ENCODE measurements at places on chromosomes 12 and 14.
A peak's percentile ranks its signal among the peaks of the same experiment; 100 is the strongest.

GRCh38 chr12:19518209-19518608, 78.9 kb downstream of the AEBP2 start:
- DNase-seq = no peak

DNA sequence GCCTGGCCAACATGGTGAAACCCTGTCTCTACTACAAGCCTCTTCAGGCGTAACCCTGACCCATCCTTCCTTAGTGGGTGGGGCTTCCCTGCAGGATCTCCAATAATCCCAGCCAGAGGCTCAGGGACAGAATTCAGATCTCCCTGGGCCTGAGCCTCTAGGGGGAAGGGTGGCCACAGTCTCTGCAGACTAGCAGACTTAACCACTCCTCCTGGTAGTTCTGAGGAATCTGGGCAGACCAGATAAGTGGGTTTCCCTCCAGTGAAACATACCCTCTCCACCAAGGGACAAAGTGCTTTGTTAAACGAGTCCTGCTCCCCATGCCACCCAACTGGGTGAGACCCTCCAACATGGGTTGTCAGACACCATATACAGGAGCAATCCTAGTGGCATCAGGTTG, 36.6 kb upstream of the TRIM9 start:
- DNase-seq = no peak

DNA sequence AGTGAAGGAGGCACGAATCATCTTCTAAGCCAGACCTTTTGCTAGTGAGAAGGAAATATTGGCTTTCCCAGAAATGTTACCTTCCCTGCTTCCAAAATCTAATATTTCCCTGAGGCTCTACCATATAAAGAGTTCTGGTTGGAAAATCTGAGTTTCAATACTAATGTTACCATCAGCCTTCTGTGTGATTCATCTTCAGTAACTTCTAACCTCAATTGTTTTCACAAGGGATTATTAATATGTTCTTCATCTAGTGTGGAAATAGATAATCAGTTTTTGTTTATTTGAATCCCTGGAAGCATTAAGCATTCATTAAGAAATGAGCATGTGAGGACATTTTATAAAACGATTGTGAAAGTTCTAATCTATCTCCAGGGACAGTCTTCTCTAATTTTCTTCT, 720.9 kb downstream of the AACS start:
- no peak for DNase-seq

GRCh38 chr14:22482085-22482694, 106.8 kb downstream of the DAD1 start:
- DNase-seq = no peak

DNA sequence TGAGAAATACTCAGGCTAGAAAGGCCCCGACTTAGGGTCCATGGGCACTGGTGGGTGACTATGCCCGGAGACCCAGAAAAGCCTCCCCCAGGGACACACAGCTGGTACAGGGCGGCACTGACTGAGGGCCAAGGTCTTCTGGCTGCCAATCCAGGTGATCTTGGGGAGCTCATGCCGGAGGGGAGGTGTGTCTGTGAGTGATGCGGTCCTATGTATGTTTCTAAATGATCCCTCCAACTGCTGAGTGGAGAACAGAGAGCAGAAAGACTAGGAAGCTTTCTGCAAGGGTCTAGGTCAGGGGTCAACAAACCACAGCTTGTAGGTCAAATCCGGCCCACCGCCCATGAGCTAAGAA, 391 bp downstream of the SERPINA4 start:
- DNase-seq = no peak

- DNase-seq = peak; percentile 95
These were observed 155.6 kb downstream of the SLC6A15 start for GRCh38 chr12:84756961-84757360.

GRCh38 chr12:69298947-69299346, 49.2 kb upstream of the LYZ start:
- no peak for DNase-seq

GRCh38 chr14:105945896-105946295, 419.5 kb downstream of the TMEM121 start:
- DNase-seq = no peak

GRCh38 chr12:31931796-31932715, 27.2 kb upstream of the RESF1 start:
- DNase-seq = no peak

GRCh38 chr12:79333144-79333543, 357.6 kb downstream of the PAWR start:
- no peak for DNase-seq

GRCh38 chr12:85784096-85784720, 52.0 kb downstream of the RASSF9 start:
- peak; percentile 61 for DNase-seq

GRCh38 chr12:39464976-39465695, 22.2 kb upstream of the KIF21A start:
- DNase-seq = no peak

DNA sequence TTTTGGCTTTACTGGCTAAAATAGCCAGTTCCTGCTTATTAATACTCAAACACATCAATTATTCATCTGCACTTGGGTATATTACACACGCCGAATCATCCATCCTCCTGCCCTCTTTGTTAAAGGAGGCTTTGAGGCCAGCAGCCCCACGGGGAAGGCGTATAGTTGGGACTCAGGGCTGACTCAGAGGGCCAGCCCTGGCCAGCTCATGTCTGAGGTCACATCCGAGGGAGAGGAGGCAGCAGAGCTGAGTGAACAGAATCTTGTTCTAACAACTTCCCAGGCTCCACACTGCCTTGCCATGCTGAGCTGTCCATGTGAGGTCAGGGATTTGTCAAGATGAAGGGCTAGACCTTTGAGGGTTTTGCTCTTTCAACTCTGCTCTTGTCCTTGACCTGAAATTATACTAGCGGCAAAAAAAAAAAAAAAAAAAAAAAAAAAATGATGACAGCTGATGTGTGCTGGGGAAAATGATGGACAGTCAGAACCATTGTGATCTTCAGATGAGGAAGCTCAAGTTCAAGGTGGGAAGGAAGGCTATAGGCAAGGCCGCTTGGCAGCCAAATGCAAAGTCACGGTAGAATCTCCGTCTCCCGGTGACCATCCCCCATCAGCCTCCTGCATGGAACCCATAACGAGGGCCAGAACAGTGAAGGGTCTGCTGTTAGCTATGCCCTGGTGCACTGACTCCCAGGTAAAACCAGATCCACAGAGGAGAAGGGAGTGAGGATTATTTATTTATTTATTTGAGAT, 12.5 kb upstream of the MARK3 start:
- peak; percentile 87 for DNase-seq

- no peak for DNase-seq
These were observed 97.9 kb upstream of the SOX5 start for GRCh38 chr12:24047326-24047725.

DNA sequence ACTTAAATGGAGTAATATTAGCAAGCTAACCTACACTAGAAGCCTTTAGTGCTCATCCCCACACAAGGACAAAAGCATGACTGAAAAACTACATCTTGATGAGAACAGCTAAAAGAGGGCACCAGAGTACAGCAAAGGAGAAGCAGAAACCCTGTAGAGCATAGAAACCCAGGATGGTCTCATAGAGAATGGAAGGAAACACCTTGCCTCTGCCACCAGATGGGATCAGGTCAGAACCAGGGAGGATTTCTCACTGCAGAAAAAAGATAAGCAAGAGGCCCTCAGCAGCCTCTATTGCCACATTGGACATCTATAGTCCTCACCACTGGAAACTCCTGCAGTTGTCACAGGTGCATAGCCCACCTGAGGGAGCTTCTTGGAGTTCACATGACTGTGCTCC, 13.6 kb upstream of the ZNF705A start:
- no peak for DNase-seq

DNA sequence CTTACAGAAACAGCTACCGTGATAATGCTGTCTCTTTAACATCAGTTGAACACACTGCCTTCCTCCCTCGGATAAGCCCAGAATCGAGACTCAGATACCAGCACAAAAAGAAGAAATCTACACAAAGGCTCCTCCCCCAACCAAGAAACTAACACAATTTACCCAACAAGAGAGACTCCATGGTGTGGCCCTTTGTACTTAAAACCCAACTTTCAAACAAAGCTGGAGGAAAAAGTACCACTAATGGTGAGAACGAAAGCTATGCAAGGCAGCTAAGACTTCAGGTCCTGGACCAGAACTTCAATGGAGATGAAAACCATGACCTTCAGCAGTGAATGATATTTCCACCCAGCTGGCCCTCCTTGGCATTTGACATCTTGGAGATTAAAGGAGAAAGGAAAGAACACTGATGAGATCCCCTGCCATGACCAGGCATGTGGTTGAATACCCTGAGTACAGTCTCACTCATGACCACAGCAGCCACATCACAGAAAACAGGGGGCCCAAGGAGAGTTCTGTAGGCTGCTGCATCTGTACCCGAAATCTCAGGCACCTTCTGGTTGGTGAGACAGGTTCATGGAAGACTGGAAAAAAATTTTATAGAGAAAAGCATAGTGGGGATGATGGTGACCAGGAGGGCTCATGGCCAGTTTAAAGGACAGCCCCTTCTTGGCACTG, 36.7 kb downstream of the RBM19 start:
- no peak for DNase-seq

- DNase-seq = no peak
These were observed 313.1 kb upstream of the GARIN6 start for GRCh38 chr12:99334285-99335056.

- DNase-seq = no peak
These were observed 52.8 kb downstream of the CRADD start for GRCh38 chr12:93729934-93730333.

DNA sequence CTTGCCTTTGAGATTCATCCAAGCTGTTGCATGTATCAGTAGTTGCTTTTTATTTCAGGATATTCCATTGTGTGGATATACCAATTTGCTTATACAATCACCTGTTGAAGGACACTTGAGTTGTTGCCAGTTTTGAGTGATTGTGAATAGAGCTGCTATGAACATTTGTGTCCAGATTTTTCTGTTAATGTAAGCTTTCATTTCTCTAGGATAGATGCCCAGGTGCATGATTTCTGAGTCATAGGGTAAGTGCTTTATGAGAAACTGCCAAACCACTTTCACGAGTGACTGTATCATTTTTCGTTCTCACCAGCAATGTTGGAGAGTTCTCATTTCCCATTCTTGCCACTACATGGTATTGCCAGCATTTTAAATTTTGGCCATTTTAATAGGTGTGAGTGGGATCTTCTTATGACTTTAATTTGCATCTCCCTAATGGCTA, 434.6 kb upstream of the RGS6 start:
- DNase-seq = peak; percentile 82

GRCh38 chr14:104547998-104548700, 31.4 kb upstream of the C14orf180 start:
- no peak for DNase-seq

GRCh38 chr14:80428171-80428570, 216.9 kb upstream of the DIO2 start:
- DNase-seq = peak; percentile 74

DNA sequence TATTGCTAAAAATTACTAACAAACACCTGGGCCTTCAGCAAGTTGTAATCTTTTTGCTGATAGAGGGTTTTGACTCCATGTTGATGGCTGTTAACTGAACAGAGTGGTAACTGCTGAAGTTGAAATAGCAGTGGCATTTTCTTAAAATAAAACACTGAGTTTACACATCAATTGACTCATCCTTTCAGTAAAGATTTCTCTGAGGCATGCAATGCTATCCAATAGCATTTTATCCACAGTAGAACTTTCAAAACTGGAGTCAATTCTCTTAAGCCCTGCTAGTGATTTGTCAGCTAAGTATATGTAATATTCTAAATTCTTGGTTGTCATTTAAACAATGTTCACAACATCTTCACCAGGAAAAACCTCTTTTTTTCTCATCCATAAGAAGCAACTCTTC, 59.5 kb downstream of the CMAS start:
- peak; percentile 5 for DNase-seq

DNA sequence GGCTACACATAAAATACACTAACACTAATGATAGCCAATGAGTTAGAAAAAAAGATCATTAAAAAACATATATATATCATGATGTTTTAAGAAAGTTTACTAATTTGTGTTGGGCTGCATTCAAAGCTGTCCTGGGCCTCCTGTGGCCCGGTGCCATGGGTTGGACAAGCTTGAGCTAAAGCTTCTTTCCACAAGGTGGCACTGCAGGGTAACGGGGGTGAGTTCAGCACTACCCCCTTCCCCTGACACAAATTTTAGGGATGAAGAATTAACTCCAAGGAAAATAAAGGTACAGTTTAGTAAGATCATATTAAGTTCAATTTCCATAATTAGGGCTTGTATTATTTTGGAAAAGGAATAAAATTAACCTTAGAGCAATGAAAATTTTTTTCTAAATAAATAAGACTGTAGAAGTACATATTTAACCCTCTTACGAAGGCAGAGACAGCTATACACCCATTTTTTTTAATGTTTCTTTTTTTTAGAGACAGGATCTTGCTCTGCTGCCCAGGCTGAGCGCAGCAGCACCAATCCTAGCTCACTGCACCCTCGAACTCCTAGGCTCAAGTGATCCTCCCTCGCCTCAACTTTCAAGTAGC, 38.9 kb downstream of the PPP1R13B start:
- DNase-seq = peak; percentile 73

GRCh38 chr14:100474196-100474595, 113.0 kb downstream of the BEGAIN start:
- DNase-seq = no peak

DNA sequence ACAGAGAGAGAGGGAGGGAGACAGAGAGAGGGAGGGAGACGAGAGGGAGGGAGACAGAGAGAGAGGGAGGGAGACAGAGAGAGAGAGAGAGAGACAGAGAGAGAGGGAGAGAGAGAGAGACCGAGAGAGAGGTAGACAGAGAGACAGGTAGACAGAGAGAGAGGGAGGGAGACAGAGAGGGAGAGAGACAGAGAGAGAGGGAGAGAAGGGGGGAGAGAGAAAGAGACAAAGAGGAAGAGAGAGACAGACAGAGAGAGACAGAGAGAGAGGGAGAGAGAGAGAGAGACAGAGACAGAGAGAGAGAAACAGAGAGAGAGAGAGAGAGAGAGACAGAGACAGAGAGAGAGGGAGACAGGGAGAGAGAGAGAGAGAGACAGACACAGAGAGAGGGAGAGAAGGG, 47.8 kb upstream of the GALNT9 start:
- no peak for DNase-seq

- peak; percentile 78 for DNase-seq
These were observed 214.2 kb upstream of the KRR1 start for GRCh38 chr12:75725521-75726111.

Data from fibroblast of upper back skin (primary cell).